ENCODE measurements at places on chromosomes 4 and X.

DNA sequence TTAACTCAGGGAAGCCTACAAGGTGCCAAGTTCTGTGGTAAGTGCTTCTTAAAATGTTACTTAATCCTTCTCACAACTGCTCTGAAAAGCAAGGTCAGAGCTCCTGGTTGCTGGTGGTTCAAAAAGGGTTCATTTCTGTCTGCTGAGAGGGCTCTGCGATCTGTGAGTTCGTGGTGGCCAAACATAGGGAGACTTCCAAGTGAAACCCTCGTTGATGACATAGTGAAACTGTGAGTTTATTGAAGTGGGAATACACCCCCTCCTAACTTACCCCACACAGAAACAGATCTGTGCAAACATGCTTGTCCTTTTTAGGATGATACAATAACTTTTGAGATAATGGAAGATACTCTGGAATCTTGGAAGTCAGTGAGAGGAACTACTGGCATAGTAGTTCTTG, 164.8 kb upstream of the PGRMC2 start:
- no peak for DNase-seq

- no peak for DNase-seq
Observed at GRCh38 chrX:13263560-13264251, 56.1 kb downstream of the ATXN3L start.

DNA sequence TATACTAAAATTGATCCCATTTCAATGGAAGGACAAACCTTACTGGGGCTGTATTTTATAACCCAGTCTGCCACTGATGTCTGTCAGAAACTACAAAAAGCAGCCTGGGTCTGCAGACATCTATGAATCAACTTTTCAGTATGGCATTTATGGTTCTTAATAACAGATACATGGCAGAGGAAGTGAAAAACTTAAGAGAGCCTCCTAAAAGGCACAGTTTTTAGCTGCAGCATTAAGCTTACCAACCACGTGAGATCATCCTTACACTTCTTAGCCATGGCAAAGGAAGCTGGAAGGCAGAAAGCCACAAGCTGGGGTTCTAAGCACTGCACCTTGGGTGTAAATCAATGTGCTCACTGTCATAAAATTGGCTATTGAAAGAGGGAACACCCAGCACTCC, 16.6 kb upstream of the UGT2B17 start:
- DNase-seq: no peak

GRCh38 chr4:182853731-182854330, 63.4 kb downstream of the DCTD start:
- DNase-seq: no peak

DNA sequence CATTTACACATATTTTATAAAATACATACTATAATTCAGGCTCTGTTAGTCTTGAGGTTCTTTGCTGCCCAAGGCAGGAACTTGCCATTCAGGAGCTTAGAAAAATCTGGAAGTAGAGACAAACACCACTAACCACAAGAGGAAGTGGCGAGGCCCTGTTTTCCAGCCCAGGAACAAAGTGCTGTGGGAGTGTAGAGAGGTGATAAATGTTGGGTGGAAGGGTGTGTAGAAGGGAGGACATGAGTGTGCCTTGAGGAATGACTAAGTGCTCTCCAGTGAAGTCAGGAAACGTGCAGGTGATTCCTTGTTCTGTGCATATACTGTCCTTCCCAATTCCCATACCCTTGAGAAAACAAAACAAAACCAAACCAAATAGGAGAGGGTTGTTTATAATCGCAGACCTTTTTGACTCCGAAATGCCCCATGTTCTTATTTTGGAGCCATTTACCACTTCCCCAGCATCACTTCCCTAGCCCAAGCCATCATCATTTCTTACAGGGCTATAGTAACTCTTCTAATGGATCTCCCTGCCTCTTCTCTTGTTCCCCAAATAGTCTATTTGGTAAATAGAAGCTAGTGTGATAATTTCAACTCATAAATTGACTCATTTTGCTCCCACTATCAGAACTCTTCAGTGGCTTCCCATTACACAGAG, 83.2 kb downstream of the GPAT3 start:
- no peak for DNase-seq

Measured in NCI-H446 treated with DMSO at 0.1 percent for 48 hours (cell line).